ENCODE measurements at places on chromosomes 5 and 9. TPM values are rescaled to one million over a fixed set of nuclear protein-coding genes. Genes with fewer than 3 reads are reported as not detected.

TAS2R1 gene
- total RNA-seq, result not detected

MYMK gene
- total RNA-seq, result not detected

ANKRD18A gene
- total RNA-seq, result 46.0 TPM

DNA sequence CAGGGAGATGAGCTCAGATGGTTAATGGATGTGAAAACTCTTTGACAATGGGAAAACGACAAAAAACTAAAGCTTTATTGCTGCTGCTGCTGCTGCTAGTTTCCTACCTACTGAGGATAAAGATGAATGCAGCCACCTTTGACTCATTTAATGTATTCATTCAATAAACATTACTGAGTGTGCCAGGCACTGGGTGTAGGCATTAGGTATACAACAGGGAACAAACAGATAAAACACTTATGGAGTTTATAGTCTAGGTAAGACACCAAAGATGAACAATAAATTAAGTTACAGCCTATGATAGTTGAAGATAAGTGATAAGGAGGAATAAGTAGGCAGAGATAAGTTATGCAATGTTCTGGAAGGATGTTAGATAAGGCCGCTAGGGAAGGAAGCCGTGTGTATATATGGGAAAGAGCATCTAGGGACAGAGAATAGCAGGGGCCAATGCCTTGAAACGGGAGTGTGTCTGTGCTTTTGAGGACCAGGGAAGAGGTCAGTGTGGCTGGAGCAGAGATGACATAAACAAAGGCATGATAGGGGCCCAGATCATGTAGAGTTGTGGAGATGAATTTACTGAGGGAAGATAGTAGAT lies 477.6 kb downstream of the NTRK2 start:
- no peak for DNase-seq
- H3K36me3 ChIP-seq, result no peaks in the 10 kb centered on the region
- H3K27me3 ChIP-seq, result no peaks in the 10 kb centered on the region
- H3K4me3 ChIP-seq, result no peak overlapping the region
- peaks cover 13% of the 10 kb centered on the region for H3K4me1 ChIP-seq

DNA sequence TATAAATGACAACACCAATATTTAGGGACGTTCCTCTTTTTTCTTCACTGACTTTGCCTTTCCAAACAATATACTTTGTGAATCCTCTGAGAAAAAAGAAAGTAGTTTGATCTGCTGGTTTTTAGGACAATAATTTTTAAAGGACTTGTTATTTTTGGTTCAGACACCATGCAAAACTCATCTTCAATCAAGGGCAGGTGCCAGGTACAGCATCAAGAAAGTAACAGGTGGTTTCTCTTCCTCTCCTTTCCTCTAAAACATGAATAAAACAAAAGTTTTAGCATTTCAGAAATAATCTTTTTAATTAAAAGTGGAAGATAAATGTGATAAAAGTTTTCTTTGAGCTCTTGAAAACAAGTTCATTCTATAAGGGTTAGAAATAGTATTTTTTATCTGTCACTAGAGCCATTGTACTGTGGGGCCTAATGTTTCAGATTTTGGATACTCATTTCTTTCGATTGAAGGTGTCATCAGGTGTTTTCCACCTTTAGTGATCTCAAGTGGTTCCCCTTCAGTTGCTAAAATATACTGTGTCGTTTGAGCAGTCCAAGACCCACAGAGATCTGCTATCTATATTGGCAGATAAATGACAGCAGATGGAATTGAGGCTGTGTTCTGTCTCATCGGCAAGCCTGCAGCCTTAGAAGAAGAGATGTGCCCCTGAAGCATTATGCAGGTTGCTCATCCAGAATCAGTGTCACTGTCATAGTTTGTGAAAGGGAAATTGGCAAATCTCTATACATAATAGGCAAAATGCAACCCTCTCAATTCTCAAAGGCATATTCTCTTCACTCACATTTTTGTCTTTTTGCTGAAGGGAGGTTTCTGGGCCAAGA lies 499.7 kb downstream of the PDE4D start:
- no peak for DNase-seq
- no peaks in the 10 kb centered on the region for H3K36me3 ChIP-seq
- H3K27ac ChIP-seq, result no peak overlapping the region
- peaks cover 10% of the 10 kb centered on the region for H3K4me1 ChIP-seq

DNA sequence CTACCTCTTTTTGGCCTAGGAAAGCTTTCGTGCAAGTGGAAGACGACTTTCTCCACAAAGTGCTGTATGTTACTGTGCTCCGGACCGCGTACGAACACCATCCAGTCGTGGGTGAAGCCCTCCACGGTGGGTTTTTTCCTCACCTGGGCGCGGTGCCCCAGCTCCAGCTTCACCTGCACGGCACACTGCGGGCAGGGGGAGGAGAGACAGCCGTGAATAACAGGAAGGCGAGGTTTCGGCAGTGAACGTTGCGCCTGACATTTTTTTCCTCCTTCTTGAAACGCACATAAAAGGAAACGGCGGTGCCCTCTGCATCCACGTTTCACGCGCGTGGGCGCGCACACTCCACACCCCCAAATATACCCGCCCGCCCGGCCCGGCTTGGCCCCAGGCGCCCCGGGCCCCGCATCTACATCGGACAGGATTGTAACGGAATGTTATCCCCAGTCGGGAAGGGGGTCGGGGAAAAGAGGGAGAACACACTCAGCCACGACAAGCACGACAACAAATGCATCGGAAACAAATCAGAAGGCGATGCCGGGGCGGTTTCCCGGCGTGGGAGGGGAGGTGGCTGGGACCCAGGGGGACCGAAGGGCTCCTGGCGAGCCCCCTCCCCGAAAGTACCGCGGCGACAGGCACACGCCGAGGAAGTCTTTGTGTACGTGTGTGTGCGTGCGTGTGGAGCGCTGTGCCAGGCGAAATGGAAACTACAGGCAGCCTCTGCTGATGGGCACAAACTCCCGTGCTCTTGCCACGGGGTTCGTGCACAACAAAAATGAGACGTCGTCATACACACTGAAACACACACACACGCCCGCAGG lies 1.4 kb downstream of the MLLT3 start:
- H3K4me1 ChIP-seq, result peaks cover 20% of the 10 kb centered on the region
- H3K36me3 ChIP-seq, result no peaks in the 10 kb centered on the region
- no peak for DNase-seq
- peaks cover 50% of the 10 kb centered on the region for H3K27me3 ChIP-seq
- H3K4me3 ChIP-seq, result peak overlapping the region; percentile 81

GRCh38 chr9:3497401-3497800 lies 28.4 kb downstream of the RFX3 start:
- H3K4me1 ChIP-seq, result peaks cover 11% of the 10 kb centered on the region
- H3K27ac ChIP-seq, result no peak overlapping the region
- H3K27me3 ChIP-seq, result no peaks in the 10 kb centered on the region
- no peak for DNase-seq
- H3K36me3 ChIP-seq, result peaks cover under 1% of the 10 kb centered on the region

All from MCF 10A (cell line).